ENCODE measurements at places on chromosomes 5 and 9. TPM values are rescaled to one million over a fixed set of nuclear protein-coding genes. Genes with fewer than 3 reads are reported as not detected.

DNA sequence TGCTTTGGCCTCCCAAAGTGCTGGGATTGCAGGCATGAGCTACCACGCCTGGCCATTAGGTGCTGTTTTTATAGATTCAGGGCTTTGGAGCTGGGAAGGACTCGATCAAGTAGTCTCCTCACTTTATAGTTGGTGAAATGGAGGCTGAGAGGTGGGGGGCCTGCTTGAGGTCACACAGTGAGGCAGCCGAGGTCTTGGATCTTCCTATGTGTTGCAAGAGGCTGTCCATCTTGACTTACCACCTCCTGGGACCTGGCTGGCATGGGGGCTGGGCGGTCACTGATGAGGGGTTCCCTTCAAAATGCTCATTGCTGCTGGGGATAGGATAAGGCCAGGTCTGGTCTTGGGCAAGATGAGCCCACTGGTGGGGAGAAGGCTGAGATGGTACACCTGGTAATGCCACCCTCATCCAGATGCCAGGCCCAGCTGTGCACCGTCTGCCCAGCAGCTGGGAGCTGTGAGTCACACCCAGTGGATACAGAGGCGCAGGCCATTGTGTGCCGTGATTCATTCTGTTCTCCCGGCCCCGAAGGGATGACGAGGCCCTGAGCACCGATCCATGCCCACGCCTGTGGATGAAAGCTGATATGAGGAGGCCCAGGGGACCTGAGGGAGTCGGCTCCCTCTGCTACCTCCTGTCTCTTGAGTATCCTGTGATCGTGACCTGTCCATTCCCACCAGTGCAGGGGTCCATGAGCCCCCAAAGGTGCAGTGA lies 10.5 kb upstream of the NDST1 start:
- peak; percentile 85 for DNase-seq

- peak; percentile 90 for DNase-seq
Observed at GRCh38 chr9:70480405-70480980, 66.0 kb upstream of the KLF9 start.

- peak; percentile 88 for DNase-seq
Observed at GRCh38 chr5:52864371-52864770, 76.7 kb downstream of the ITGA1 start.

DNA sequence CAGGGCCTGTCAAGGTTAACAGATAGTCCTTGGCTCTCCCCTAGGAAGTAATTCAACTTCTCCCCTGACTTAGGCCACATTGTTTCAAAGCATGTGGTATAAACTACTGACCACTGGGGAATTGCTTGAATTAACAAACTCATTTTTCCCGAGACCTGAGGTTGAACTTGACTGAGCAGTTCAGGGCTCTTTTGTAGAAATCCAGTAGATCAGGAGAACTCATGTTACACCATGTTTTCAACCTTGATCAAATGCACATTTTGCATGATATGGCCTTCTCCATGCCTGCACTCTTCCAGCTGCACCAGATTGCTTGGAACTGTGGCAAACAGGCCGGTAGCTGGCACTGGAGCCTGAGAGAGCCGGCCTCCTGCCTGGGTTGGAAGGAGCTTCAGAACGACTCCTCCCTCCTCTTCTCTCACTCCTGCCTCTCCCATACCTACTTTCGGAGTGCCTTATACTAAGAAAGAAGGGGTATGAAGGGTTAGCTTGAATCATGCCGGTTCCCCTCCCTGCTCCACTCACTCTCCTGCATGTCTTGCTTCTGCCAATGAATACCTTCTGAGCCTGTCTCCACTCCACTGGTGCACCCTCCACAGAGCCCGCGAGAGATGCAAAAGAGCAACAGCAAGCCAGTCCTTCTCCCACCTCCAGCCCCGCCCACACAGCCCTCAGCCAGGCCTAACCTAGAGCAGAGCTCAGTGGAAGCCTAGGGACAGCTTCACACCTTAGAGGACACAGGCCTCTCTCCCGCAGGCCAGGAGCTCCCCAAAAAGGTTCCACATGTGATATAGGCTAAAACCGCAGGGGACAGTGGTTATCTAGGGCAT lies 159.4 kb downstream of the MACROH2A1 start:
- peak; percentile 44 for DNase-seq

DNA sequence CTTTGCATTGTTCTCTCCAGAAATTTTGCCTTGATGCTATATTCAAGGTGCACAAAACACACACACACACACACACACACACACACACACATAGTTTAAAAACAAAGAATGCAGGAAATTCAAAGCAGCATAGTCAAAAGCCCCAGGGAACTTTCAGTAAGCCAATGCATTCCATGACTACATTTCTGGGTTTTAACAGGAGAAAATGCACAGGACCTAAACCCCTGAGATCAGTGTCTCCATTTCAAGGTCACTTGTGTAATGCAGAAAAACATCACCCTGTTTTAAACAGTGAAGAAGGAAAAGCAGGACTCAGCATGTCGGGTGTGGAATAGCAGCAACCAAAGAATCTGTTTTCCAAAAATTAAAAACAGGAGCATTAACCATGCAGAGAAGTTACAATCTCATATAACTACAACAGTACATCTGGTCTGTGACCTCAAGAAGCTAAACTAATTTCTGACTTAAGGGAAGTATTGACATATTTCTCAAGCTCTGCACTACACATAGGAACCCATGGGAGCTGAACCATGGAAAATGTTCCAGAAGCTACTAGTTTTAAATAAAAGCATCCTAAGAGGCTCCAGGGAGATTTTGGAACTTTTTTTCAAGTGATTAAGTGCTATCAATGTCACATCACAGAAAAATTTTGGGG lies 296.7 kb downstream of the HINT1 start:
- DNase-seq = peak; percentile 75

GRCh38 chr9:76592974-76593347 lies 134.0 kb downstream of the GCNT1 start:
- DNase-seq = no peak

DNA sequence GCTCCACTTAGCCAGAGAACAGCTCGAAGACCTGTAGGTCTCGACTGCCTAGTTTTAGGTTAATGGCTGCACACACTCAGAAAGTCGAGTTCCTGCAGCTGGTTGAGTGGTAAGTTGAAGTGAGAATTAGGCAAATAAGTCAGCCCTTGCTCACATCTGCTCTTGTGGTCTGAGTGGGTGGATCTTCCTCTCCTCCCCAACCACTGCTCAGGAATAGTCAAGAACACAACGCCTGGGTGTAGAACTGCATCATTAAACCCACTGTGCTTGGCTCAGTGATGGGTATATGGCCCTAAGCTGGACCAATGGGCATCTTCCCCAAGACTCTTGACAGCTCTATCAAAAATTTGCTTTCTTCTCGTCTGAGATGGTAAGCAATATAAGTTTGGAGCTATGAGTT lies 20.9 kb upstream of the ADAM19 start:
- no peak for DNase-seq

DNA sequence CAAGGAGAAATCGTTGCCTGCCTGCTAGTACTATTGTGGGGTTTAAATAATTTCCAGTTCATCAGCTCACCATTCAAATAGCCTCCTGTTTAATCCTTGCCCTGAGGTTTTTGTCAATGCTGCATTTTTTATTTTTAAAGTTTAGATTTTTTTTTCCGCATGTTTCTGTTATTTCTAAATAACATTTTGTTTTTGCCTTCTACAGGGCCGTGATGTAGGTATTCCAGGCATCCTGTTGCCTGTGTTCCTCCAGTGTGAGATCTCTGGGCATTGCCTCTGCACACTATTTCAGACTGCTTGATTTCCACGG lies 124.3 kb downstream of the HSD17B3 start:
- no peak for DNase-seq

DNA sequence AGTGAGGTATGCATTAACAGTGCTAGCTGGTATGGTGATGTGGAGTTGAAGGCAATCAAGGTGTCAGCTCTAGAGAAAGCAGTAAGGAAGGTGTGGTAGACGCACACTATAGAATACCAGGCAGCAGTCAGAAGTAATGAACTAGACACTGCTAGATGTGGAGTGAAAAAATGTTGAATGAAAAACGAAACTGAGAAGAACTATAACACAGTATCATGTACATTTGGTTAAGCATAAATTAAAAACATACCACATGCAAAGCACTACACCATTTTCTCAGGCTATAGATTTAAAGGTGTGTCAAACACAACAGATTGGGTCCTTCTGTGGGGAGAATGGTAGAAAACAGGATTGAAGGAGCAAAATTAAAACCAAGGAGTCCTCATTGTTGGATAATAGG lies 15.4 kb downstream of the ZNF622 start:
- no peak for DNase-seq

DNA sequence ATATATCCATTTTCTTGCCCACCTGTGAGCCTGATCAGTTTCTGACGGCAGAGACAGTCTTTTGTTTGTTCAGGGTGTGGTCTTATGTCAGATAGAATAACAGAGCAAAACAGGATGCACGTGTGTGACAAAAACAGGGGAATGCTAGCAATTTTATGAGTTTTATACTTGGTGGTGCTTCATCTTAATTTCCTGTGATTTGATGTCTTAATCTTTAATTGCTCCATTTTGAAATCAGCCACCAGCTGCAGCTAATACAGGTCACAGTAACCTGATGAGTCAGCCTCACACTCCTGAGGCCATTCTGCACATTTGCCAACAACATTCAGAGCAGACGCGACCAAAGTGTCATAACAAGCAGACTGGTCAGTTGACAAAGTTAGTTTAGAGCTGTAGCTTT lies 42.3 kb upstream of the JMY start:
- no peak for DNase-seq

DNA sequence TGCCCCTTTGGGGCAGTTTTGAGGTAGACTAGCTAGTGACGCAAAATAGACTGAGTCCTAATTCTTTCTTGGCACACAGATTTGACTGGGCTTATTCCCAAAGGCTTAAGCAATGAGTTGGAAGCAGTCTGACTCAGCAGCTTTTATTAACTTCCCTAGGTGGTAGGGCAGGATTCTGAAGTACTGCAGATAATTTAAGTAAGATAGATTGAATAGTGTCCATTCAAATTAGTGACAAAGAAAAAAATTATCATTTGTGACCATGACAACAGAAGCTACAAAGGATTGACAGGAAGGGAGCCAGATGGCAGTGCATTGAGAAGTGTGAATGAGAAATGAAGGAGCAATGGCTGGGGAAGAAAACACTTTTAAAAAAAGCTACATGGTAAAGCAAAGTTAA lies 649.4 kb downstream of the CDH9 start:
- no peak for DNase-seq

- no peak for DNase-seq
Observed at GRCh38 chr5:77645158-77645994, 6.9 kb upstream of the OTP start.

DNA sequence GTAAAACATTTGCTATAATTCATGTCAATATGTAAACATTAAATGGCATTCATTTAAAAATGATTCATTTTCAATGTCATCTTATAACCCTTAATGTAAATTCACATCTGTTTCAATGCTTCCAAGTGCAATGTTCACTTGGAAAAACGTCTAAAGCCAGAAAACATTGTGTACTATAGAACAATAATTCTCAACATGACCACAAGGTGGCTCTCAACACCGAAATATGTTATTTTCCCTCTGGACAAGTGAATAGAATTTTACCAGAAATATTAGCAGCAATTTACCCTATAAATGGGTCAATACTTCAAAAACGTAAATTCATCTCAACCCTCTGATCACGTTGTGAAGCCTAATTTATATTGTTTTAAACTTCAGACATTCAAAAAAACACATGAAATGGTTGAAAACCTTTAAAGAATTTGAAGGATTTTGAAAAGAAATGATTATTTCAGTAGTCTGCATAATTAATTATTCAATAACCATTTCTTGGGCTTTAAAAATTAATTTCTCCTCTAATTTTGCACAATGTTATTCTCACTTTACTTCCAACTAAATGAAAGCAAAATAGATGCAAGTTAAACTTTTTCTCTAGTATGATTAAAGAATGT lies 11.0 kb downstream of the CDH10 start:
- peak; percentile 63 for DNase-seq

GRCh38 chr5:109485030-109485429 lies 75.3 kb upstream of the PJA2 start:
- DNase-seq = no peak

GRCh38 chr5:96001262-96001661 lies 39.6 kb upstream of the ELL2 start:
- no peak for DNase-seq

GRCh38 chr9:111605041-111605559 lies 5.7 kb upstream of the PTGR1 start:
- DNase-seq = no peak

GRCh38 chr9:122333169-122333808 lies 37.5 kb upstream of the PTGS1 start:
- no peak for DNase-seq

DNA sequence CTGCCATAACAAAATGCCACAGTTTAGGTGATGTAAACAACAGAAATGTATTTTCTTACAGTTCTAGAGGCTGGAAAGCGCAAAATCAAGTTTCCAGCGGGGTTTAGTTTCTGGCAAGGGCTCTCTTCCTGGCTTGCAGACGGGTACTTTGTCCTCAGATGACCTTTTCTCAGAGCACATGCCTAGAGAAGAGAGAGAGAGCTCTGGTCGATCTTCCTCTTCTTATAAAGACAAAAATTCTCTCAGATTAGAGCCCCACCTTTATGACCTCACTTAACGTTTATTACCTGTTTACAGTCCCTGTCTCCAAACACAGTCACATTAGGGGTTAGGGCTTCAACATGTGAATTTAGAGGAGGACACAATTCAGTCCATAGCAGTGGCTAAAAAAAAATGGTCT lies 119.7 kb downstream of the CETN3 start:
- DNase-seq = no peak

DNA sequence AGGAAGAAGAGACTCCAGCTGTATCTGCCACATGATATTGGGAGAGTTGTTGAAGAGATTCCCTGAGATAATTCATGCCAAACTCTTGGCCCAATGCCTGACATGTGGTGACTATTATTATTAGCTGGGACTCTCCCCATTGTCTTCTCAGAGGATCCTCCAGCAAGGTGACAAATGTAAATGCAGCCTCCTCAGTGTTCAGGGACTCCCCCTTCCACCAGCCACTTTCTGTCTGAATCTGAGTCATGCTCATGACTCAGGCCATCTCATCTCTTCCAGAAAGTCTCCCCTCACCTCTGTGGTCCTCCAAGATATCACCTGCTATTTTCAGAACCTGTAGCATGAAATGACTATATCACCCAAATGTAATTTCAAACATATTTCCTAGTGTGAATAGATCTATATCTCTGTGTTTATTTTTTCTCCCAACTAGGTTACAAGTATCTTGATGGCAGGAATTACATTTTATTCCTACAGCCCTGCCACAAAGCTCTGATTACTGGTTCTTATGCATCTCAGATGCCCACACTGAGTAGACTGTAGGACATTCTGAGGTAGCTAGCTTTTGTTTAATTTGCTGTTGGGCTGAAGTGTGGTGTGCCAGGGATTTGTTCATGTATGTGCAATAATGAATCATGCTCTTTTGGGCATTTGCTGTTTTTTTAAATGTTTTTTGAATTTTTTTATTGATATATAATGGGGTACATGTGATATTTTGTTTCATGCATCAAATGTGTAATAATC lies 126.6 kb upstream of the IL12B start:
- no peak for DNase-seq

SGTB gene
- 11.8 TPM for total RNA-seq

PCDHA8 gene
- total RNA-seq = 6.0 TPM

GARIN3 gene
- total RNA-seq = not detected

SLC6A18 gene
- total RNA-seq = not detected

SLC36A3 gene
- 1.4 TPM for total RNA-seq

BNC2 gene
- total RNA-seq = 19.3 TPM

MELK gene
- total RNA-seq = 12.0 TPM

FAM163B gene
- 6.3 TPM for total RNA-seq

PROB1 gene
- 2.4 TPM for total RNA-seq

TMEM252 gene
- total RNA-seq = 0.96 TPM

FBP2 gene
- not detected for total RNA-seq

PCDHA12 gene
- 2.9 TPM for total RNA-seq

DNM1 gene
- total RNA-seq = 36.4 TPM

WDR38 gene
- not detected for total RNA-seq

C9orf153 gene
- 0.72 TPM for total RNA-seq
